ENCODE measurements at places on chromosomes 11 and 22. TPM values are rescaled to one million over a fixed set of nuclear protein-coding genes. Genes with fewer than 3 reads are reported as not detected.

CCS gene
- 23.4 TPM for total RNA-seq

DNA sequence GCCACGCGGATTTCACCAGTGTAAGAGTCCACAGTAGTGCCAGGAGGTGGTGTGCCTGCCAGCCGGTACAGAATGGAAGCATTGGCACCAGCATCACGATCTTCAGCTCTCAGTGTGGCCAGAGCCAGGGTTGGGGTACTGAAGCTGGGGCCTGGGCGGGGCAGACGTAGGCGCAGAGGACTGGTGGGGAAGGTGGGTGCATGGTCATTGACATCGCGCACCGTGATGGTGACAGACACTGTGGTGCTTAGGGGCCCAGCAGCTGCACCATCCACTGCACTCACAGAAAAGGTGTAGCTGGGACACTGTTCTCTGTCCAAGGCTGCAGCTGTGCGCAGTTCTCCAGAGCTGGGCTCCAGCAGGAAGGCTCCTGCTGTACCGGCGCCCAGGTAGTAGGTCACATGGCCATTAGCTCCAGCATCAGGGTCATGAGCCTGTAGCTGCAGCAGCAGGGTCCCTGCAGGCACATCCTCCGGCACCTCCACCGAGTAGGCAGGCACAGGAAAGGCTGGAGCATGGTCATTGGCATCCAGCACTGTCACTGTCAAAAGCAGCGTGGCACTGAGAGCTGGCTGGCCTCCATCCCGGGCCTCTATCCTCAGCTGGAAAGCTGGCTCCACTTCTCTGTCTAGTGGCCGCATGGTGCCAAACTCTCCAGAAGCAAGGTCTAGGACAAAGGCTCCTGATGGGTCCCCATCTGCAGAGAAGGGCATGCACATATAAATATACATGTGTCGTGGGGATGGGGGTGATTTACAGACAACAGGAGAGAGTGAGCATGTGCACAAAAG is 7.9 kb upstream of the TPP1 start:
- DNase-seq = no peak
- no peaks in the 10 kb centered on the region for H3K27me3 ChIP-seq
- H3K36me3 ChIP-seq = peaks cover 4% of the 10 kb centered on the region
- peak overlapping the region; percentile 69 for H3K4me3 ChIP-seq

- H3K27me3 ChIP-seq = peaks cover 7% of the 10 kb centered on the region
- no peak overlapping the region for H3K27ac ChIP-seq
- peaks cover 2% of the 10 kb centered on the region for H3K36me3 ChIP-seq
- no peak overlapping the region for H3K4me3 ChIP-seq
Observed at GRCh38 chr11:68370211-68371111, 58.1 kb downstream of the LRP5 start.

GRM5 gene
- total RNA-seq = not detected

DNA sequence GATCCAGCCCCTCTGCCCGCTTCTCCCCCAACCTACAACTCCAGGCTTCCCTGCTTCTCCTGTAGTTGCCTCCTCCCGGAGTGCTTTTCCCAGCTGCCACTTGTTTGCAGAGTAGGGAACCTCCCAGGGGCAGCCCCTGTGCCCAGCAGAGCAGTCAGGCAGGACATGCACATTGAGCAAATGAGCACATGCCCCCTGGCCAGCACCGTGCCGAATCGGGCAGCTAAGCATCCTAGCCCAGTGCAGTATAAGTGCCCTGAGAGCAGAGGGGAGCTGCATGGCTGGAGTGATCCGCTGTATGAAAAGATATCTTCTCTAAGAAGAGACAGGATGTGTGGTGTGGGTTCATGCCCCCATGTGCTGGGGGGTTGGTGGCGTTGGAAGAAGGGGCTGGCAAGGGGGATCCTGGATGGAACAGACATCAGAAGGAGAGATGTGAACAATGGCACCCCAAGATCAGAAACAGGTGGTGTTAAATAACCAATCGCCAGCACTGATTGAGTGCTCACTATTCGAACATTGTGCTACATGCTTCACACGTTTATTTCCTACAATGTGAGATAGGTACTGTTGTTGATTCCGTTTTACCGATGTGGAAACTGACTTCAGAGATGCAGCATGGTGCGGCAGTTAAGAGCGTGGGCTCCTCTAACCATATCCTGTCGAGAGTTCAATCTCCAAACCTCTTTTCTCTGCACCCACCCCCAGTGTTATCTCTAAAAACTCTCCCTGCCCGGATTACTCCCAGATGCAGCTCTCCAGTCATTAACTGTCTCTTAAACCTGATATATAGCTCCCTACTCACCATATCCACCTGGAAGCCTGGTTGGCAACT is 1.2 kb downstream of the AIP start:
- no peak for DNase-seq
- H3K27me3 ChIP-seq = no peaks in the 10 kb centered on the region
- peaks cover 57% of the 10 kb centered on the region for H3K4me1 ChIP-seq

DNA sequence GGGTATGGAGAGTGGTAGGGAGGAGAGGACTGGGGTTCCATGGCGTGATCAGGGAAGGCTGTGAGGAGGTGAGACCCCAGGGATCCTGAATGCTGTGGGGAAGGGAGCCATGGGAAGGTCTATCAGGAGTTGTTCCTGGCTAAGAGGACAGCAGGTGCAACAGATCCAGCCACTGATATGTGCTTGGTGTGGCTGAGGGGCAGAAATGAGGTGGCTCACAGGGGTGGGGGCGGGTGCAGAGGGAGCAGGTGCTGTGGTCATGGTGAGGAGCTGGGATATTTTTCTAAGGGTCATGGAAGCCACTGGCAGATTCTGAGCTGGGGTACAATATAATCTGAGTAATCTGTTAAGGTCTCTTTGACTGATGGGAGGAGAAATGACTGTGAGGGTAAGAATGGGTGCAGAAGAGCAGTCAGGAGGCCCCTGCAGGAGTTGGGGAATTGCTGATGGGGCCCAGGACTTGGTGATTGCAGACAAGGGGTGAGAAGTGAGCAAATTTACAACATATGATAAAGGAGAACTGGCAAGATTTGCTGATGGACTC is 31.3 kb upstream of the DMC1 start:
- peaks cover 3% of the 10 kb centered on the region for H3K4me1 ChIP-seq
- no peak for DNase-seq
- peaks cover 3% of the 10 kb centered on the region for H3K36me3 ChIP-seq
- no peak overlapping the region for H3K4me3 ChIP-seq
- peaks cover 28% of the 10 kb centered on the region for H3K27me3 ChIP-seq
- H3K27ac ChIP-seq = no peak overlapping the region

GRCh38 chr11:12174128-12174476 is 63.7 kb downstream of the MICAL2 start:
- H3K4me3 ChIP-seq = no peak overlapping the region
- H3K36me3 ChIP-seq = no peaks in the 10 kb centered on the region
- peaks cover 29% of the 10 kb centered on the region for H3K4me1 ChIP-seq
- no peaks in the 10 kb centered on the region for H3K27me3 ChIP-seq

DNA sequence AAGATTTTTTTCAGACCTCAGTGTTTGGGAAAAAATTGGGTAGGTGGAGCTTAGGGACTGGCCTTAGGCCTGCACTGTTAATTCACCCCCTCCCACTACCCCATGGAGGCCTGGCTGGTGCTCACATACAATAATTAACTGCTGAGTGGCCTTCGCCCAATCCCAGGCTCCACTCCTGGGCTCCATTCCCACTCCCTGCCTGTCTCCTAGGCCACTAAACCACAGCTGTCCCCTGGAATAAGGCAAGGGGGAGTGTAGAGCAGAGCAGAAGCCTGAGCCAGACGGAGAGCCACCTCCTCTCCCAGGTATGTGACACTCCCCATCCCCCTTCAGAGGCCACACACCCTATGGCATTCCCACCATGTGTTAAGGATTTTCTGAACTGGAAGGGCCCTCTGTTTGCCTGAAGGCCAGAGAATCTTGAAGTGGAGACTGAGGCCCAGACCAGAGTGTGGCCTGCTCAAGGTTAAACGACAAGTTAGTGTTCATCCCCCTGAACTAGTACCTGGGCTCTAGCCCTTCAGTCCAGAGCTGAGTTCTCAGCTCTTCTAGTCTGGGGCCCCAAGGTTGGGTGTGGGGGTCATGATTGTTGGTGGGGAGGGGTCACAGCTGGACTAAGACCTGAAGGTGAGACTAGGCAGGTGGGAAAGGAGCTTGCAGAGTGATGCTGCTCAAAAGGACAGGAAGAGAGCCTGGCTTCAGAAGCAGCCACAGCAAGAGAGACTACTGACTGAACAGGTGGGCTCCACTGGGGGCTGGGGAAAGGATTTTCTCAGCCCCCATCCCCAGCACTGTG is 2.3 kb upstream of the FOLR1 start:
- H3K27ac ChIP-seq = no peak overlapping the region
- no peak for DNase-seq
- no peak overlapping the region for H3K4me3 ChIP-seq
- H3K4me1 ChIP-seq = peaks cover 6% of the 10 kb centered on the region
- no peaks in the 10 kb centered on the region for H3K36me3 ChIP-seq

DNA sequence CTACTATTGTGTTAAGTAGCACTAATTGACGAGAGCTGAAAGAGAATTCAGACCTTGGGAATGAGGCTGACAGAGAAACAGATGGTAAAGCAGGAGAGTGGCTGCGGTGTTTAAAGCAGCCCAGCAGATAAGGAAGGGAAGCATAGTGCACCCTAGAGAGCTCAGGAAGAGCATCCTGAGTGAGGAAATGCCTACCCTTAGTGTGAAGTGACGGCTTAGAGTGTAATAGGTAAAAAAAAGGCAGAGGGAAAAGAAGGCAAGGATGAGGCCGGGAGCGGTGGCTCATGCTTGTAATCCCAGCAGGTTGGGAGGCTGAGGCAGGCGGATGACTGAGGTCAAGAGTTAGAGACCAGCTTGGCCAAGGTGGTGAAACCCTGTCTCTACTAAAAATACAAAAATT is 22.4 kb upstream of the ETS1 start:
- peak overlapping the region; percentile 97 for H3K27ac ChIP-seq
- H3K36me3 ChIP-seq = no peaks in the 10 kb centered on the region
- DNase-seq = no peak
- H3K27me3 ChIP-seq = no peaks in the 10 kb centered on the region
- peaks cover 42% of the 10 kb centered on the region for H3K4me1 ChIP-seq

GRCh38 chr11:95088946-95089619 is 563 bp upstream of the ENDOD1 start:
- peak overlapping the region; percentile 95 for H3K4me3 ChIP-seq
- no peak for DNase-seq
- H3K36me3 ChIP-seq = peaks cover 6% of the 10 kb centered on the region
- no peaks in the 10 kb centered on the region for H3K27me3 ChIP-seq
- peaks cover 44% of the 10 kb centered on the region for H3K4me1 ChIP-seq

GRCh38 chr11:116976941-116977570 is 121.2 kb downstream of the SIK3 start:
- peak overlapping the region; percentile 72 for H3K27ac ChIP-seq
- no peak for DNase-seq

OR8A1 gene
- not detected for total RNA-seq

IFITM10 gene
- total RNA-seq = 0.78 TPM

TUBGCP6 gene
- 122 TPM for total RNA-seq

GRCh38 chr11:27058456-27058855 is 17.8 kb downstream of the BBOX1 start:
- H3K27me3 ChIP-seq = no peaks in the 10 kb centered on the region
- H3K27ac ChIP-seq = no peak overlapping the region
- no peak for DNase-seq
- H3K36me3 ChIP-seq = no peaks in the 10 kb centered on the region
- no peak overlapping the region for H3K4me3 ChIP-seq

All from T-helper 17 cell (primary cell).